ENCODE measurements at places on chromosomes 2 and 18.

DNA sequence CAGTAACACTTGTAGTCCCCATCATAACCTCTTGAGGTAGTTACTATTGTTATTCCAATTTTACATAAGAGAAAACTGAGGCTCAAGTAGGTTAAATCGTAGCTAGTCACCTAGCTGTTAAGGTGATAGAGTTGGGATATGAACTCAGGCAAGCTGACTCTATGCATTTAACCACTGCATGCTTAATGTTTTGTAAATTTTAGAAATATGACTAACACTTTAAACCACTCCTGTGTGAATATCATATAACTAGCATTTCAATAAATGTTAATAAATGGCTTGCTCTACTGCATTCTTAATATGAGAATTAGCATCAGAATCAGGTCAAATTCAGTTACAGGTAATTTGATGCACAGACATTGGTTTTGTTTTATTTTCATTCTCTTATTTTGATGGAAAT is 35.6 kb upstream of the CREB1 start:
- no peak for DNase-seq

DNA sequence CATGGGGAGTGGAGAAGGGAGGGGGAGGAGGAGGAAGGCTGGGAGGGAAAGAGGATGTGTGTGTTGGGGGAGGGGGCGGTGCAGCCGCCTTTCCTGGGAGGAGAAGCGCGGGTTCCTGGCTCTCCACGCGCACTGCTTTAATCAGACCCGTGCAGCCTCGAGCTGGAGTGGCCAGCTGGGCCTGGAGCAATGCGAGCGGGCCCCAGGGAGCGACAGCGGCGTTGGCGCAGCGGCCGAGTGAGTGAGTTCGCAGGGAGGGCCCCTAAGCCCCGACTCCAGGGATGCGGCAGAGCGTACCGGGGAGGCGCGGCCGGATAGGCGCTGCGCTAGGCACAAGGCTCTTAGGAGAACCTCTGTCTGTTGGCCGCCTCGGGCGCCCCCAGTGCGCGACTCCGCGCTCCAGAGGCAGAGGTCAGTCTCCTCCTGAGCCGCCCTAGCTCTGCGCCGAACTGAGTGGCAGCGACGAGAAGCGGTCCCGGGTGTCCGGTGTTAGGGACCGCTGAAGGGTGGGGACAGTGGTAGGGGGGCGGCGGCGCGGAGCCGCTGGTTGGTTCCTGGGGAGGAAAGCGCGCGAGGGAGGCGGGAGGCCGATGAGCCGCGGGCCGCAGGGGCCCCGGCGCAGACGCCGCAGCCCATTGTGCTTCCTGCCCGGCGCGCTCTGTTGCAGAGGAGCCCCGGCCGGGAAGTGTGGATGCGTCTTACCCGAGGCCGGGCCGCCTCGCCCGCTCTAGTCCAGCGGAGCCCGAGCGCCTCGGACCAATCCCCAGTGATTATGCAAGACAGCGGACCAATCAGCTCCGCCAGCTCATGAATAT is 455 bp upstream of the DLX1 start:
- peak; percentile 74 for DNase-seq

- no peak for DNase-seq
Measured at GRCh38 chr2:221546505-221547225, 25.4 kb downstream of the EPHA4 start.

DNA sequence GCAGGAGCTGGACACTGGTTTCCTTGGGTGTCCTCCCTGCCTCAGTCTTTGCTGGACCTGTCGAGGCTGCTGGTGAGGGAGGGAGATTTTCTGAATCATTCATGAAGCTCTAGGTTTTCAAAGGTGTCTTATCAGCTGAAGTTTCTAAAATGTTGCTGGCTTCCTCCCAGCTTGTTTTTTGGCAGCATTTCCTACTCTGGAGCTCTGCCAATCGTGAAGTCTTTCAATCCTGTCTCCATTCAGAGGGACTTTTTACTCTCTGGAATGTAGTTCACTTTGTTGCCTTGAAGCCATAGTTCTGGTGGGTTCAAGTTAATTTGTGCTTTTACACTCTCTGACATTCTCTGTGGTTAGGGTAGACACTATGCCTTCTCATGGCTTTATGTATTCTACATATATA is 23.9 kb downstream of the SNTG2 start:
- DNase-seq, result no peak

- peak; percentile 55 for DNase-seq
Measured at GRCh38 chr2:216633616-216634369, 573 bp downstream of the IGFBP2 start.

DNA sequence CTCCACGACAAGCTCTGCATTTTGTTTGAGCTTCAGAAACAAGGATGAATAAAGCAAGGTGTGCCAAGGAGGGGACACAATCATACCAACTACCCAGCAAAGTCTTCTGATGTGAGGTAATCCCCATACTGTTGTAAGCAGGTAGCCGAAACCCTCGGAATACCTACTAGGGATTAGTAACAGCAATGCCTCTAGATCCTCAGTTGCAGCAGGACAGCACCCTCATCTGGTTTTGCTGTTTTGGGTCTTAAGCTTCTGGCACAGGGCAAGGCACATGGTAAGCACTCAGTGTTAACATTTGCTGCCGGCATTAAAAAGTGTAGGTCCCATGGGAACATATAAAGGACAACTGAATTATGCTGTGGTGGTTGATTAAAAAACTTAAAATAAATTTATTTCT is 16.0 kb upstream of the LINC00305 start:
- no peak for DNase-seq

DNA sequence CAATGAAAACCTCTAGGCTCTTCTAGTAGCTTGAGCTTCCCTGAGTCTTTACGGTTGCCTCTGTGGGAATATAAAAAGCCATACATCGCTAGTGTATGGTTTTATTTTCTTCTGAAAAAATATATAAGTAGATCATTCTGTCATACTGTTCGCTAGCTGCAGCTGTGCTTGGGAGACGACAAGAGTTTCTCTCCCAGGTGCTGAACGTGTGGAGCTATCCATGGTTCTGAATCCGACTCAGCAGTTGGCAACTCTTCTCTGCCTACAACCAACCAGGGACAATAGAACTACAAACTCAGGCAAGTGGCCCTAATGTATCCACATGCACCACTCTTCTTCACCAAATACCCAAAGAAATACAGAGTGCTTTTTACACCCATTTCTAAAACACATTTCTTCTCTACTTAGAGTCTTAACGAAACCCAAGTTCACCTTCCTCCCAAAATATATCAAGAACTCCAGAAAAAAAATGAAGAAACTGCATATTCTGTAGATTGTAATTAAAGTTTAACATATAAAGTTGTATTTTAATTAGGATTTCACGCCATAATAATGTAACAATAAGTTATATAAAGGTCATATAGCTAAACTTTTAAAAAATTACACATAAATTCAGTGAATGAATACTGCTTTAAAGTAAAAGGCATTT is 2.2 kb upstream of the KCNH7 start:
- DNase-seq, result no peak

DNA sequence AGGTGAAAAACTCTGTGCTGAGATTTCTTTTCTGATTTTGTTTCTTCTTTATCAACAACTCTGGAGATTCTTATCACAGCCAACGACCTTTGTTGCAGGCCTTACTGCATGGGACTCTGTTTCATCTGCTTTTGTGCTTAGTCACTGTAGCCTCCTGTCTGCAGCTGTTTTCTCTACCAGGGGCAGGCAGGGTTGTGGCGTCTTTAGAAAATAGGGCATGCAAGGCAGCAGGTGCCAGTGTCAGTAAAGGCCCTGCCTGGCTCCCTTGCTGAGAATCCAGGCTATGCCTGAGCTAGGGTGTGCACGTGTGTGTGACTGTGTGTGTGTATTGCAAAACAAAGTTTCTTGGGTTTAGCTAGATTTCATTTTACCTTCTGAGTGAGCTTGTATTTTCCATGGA is 14.6 kb upstream of the SLC9A2 start:
- no peak for DNase-seq

- no peak for DNase-seq
Measured at GRCh38 chr18:3910512-3910911, 460.5 kb downstream of the TGIF1 start.

- DNase-seq, result no peak
Measured at GRCh38 chr18:58862851-58863538, 1.7 kb upstream of the ZNF532 start.

DNA sequence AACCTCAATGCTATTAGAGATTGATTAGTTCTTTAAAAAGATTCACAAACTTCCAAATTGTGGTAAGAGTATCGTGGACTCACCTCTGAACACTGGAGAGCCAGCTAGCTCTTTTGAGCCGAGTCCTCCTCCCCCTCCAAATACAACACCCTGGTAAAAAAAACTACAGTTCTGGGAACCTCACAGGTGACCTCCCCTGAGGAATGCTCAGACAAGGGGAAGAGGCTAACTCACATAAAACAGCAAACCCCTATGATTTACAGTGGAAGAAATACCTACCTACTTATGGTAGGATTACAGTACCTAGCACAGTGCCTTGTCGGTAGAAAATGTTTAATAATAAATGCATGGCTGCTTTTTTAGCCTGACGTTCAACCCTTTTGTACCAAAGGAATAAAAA is 8.4 kb downstream of the ZNF24 start:
- no peak for DNase-seq

DNA sequence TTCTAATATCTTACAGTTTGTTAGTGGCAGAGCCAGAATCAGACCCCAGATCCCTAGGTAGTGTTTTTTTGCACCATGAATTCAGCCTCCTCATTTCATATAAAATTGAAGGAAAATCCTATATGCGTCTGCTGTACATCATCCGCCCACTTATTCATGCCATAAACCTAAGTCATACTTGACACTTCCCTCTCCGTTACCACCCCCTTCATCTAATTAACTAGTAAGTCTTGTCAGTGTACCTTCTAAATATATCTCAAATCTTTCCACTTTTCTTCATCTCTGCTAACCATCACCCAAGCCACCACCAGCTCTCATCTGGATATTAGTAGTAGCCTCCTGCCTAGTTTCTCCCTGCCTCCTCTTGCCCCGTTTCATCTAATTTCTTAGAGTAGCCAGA is 248.7 kb upstream of the SIX3 start:
- DNase-seq, result no peak

DNA sequence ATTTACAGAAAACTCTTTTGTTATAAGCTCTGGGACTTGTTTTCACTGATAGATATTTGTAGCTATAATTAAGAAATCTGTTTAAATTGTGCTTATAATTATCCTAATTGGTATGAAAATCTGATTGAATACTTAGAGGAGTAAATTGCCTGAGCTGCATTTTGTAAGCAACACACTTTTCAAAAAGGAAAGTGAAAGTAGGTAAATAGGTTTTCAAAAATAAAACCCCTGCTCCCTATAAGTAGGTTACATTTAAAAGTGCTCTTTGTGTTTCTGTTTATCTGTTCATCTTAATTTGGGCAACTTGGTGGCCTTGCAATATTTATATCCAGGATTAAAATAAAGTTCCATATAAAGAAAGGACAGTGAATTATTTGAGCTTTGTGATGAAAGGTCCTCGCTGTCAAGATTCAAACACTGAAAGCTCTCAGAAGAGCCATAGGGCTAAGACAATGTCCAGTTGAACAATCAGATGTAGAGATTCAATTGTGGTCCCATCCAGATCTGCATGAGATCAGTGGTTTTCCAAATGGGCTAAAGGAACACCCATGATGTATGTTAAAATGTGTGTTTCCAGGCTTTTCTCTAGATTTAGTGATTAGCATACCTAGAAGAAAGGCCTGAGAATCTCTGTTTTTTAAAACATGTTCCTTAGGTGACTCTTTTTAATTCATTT is 371.6 kb downstream of the RPRM start:
- DNase-seq, result no peak

- peak; percentile 97 for DNase-seq
Measured at GRCh38 chr2:27890146-27890923, at the start of the genes BABAM2 and RBKS. TSS of gene BABAM2 (plus strand) at chr2:27890729. CDS start at chr2:27894557, 3,828 bp downstream. TSS of gene RBKS (minus strand) at chr2:27890387. CDS start at chr2:27890345, 42 bp downstream.

DNA sequence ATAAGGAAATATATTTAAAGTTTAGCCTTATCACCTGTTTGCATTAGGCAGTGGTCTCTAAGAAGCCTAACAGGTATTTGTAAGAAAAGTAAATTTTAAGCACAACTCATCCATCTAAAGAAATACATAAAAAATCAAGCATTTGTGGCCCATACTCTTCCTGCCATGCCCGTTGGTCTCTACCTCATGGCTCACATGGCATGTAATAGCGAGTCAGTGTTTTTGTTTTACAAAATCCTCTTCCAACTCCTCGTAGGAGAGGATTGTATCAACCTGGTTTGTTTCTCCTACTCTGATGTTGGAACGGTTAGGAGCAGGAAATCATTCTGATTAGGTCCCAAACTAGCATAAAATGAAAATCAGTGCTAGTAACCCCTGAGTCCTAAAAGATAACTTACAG is 91.8 kb downstream of the FMNL2 start:
- DNase-seq, result no peak

DNA sequence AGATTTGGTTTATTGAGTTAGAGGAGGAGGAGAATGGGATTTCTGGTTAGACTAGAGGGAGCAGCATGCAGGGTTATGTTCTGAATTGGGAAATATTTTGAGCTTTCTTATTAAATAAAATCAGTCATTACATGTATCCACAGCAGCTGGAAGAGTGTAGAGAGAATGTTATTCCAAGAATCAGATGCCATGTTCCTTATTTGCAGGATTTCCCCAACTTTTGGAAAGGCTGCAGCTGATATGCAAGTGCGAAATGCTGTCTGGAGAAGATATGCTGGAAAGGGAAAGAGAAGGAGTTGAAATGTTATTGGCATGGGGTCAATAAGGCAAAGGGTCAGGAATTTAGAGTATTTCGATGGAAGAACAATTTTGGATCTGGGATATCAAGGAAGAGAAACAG is 255.8 kb downstream of the MTX2 start:
- DNase-seq, result no peak

DNA sequence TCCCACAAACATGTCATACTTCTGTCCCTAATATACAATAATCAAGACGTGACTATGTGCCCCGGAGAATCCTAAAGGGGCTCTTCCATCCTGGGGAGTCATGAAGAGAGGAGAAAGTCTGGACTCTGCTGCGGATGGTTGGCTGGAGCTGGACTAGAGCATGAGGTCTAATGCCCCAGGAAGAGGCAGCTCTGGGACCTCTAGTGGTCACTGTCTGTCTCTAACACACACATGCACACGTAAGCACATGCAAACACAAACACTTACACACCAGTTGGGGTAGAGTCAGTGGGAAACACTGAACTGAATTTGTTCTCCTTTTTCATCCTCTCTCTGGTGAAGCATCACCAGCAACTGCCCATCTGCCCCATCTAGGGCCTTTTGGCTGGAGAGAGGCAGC is 271.6 kb downstream of the TDRD15 start:
- DNase-seq, result no peak

DNA sequence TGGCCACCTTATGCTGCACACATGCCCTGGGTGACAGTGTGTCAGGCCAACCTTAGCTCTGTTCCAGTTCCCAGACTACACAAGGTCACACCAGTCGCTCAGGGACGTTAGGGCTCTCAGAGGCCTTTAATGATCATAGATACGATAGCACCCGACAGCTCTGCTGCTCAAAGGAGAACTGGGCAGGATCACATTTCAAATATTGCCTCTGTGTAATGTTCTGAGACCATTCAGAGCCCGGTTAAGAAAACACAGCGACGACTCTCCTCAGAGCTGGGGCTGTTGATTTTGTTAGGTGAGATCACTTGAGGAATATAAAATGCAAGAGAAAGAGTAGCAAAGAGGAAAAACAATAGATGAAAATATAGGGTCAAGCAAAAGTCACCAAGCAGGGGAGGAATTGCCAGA is 166.6 kb upstream of the TANK start:
- no peak for DNase-seq

- no peak for DNase-seq
Measured at GRCh38 chr2:15155959-15156574, 405.1 kb downstream of the NBAS start.

GRCh38 chr2:232871835-232872736 is 2.0 kb downstream of the SNORC start:
- no peak for DNase-seq

GRCh38 chr2:219120082-219120481 is 40.5 kb downstream of the NHEJ1 start:
- DNase-seq, result no peak

All from activated naive CD8-positive, alpha-beta T cell treated with anti-CD3 and anti-CD28 coated beads, Interleukin-2, amount 10 ng/mL, durations not matched to agents 7 days and 5 days (primary cell).